ENCODE measurements at places on chromosomes 3 and 15.

DNA sequence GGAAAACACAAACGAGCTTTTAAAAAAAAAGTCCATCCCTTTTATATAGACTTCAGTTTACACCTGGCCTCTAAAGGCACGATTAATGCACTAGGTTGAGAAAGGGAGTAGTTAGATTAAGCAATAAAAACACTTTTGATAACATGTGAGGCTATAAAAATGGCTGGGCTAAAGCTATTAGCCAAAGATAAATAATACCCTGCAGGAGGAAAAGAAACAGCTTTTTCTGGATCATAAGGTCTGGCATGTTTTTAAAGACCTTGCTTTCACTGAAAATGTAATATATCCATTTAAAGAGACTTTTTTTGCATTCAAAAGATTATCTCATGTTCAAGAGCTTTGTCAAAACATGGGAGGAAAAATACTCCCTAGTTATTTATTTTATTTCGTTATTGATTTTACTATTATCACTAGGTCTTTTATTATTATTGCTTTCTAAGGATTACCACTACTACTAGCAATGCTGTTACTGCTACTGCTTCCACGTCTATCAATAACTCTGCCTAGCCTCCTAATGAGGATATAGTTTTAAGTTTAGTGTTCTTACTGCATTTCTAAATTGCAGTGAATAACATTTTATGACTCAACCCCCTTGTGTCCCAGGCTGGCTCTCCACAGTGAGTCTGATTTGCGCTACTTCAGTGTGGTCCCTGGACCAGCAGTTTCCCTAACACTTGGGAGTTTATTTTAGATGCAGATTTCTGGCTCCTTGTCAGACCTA lies 93.4 kb downstream of the THRB start:
- DNase-seq, result no peak

DNA sequence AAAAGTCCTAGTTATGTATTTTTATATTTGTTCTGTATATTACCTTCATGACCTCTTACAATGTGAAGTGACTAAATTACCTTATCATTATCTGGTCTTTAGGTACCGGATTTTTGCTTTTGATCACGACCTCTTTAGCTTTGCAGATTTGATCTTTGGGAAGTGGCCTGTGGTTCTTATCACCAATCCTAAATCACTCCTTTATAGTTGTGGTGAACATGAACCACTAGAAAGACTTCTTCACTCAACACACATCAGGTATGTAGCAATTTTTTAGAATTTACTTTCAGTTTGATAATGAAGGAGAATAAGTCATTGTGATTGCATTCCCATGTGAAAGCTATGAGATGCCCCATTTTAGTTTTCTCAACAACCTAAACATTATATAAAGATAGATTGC lies 18.3 kb downstream of the TMEM62 start:
- DNase-seq, result no peak

DNA sequence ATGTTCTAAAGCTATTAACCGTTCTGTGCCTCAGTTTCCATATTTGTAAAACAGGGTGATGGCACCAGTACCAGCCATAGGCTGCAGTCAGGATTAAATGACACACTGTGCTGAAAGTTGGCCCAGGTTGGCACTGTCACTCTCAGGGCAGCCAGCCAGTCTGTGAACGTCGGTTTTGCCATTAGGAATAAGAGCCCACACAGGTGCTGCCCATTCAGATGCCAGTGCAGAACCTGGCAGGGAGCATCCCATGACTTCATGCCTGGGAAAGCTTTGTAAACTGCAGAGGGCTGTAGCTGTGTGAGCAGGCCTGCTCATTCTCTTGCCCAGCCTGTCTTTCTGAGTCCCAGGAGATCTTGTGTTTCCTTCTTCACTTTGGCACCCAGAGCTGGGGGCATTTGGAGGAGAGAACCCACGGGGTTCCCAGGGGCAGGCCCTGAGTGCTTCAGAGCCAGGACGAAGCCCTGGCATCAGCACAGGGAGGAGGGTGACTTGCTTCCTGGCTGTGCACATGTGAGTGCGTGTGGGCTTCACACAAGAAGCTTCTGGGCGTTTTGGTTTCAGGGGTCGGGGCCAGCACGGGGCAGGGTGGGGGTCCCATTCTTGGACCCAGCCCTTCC lies 46.9 kb downstream of the ZNF710 start:
- no peak for DNase-seq

GRCh38 chr15:58761010-58761388 lies 10.1 kb upstream of the MINDY2 start:
- DNase-seq, result peak; percentile 11

DNA sequence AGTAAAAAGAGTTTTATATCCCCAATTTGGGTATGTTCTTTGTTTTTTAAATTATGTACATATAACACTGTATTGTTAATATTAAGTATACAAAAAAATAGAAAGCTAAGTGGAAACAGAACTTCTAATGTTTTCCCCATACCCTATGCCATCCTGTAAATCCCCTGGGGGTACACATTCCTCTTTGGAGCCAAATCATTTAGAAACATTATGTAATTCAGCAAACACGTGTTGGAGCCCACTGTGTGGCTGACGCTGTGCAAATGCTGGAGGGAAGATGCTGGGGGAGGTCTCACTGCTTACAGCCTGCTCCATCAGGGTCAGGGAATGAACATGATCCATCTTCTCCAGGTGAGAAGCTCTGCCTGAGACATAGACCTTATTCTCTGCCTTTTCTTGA lies 52.8 kb downstream of the CRTC3 start:
- DNase-seq, result no peak

GRCh38 chr3:144097163-144097562 lies 125.5 kb downstream of the DIPK2A start:
- no peak for DNase-seq

DNA sequence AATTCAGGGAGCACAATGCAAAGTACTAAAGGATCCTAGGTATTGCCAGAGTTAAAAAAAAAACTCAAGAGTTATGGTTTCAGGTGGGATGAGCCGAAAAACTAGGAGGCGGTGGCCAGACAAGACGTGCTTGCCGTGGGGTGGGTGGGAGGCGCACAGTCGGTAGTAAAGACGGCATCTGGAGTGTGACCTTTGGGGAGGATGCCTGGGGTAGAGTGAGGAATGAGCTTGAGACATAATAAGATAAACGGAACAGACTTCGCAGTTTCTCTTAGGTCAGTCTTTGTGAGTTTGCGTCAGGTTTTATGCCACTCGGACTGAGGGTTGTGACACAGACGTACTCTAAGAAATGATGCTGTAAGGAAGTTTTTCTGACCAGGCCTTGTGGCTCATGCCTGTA lies 139.6 kb downstream of the LRRK1 start:
- DNase-seq, result no peak

- DNase-seq, result no peak
These were observed 79.8 kb upstream of the CSPG5 start for GRCh38 chr3:47658444-47658843.

Data from activated gamma-delta T cell treated with Interleukin-2 at 50 U/mL for 16 hours (primary cell).